Sigmoid colon (tissue), 7 donors: ENCODE measurements at places on chromosomes 13 and 19. TPM values are rescaled to one million over a fixed set of nuclear protein-coding genes. Genes with fewer than 3 reads are reported as not detected.

The S1PR5 gene
- not detected for total RNA-seq

GRCh38 chr19:44927746-44928145, 13.3 kb downstream of the APOC1 start:
- H3K4me1 ChIP-seq: no peaks in the 10 kb centered on the region
- no peaks in the 10 kb centered on the region for H3K27me3 ChIP-seq
- no peak overlapping the region for H3K4me3 ChIP-seq
- no peaks in the 10 kb centered on the region for H3K36me3 ChIP-seq

DNA sequence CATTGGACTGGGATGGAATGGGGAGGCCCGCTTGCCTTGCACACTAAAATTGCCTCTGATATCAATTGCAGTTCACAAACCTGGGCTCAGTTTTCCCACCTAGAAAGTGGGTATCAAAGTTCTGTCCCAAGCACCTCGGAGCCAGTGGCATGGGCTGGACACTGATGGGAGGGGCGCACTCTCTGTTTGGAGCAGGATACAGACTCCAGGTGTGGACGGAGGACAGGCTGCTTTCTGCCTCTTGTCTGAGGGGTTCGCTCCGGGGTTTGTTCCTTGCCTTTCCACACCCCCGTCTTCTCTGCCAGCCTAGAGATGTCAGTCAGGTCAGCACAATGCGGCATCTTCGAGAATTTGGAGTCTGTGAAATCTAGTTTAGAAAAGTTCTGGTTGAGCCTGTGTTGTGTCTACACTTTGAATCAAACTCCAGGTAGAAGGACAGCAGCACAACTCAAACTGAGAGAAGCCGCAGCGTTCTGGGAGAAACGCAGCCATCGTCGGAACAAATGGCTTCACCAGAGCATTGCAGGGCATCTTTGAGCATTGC, 141.9 kb downstream of the TEX29 start:
- no peak overlapping the region for H3K27ac ChIP-seq
- no peaks in the 10 kb centered on the region for H3K4me1 ChIP-seq
- peak; percentile 43 for DNase-seq
- H3K4me3 ChIP-seq: no peak overlapping the region
- no peaks in the 10 kb centered on the region for H3K36me3 ChIP-seq
- H3K27me3 ChIP-seq: no peaks in the 10 kb centered on the region

DNA sequence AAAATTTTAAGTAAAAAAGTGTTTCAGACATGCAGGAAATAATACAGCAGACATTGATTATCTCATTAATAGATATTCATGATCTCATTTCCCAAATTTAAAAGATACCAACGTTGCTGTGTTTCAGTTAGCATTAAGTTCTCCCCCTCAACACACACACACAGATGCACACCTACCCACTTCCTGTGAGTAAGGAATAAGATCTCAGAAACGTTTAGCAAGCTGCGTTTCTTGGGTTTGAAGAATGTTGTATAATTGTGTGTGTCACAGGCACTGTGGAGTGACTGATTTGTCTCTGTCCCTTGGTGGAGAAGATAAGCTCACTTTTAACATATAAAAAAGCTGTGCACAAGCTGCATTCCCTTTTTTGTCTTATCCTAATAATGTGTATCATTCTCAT, 196.8 kb downstream of the PDS5B start:
- DNase-seq: no peak
- H3K4me1 ChIP-seq: no peaks in the 10 kb centered on the region
- no peak overlapping the region for H3K4me3 ChIP-seq
- H3K27me3 ChIP-seq: no peaks in the 10 kb centered on the region
- H3K36me3 ChIP-seq: peaks cover 9% of the 10 kb centered on the region

DNA sequence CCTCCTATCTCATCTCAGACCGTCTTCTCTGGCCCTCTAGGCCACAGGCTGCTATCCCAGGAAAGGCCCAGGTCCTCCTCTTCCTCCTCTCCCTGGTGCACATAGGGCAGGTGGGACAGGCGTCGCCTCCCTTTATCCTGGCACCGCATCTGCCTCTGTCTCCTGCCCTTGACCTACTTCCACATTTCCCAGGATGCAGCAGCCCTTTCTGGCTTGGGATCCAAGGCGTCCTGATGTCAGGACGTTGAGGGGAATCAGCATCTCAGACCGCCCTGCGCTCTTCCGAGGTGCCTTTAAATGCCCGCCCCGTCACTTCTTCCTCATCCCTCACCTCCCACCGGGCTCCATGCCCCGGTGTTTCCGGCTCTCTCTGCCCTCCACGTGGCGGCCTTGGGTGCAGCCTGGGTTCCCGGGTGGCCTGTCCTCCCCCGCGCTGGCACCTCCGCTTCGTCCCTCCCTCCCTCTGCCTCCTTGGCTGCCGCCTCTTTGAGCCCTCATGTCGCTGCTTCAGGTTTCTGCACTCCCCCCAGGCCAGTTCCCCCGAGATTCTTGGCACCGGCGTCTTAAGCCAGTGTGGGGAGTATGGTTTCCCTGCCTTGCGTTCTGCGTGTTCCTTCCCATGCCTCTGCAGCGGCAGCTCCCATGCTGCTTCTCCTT, 66.3 kb downstream of the KDM4B start:
- H3K4me1 ChIP-seq: peaks cover 61% of the 10 kb centered on the region
- H3K27me3 ChIP-seq: no peaks in the 10 kb centered on the region
- DNase-seq: no peak

DNA sequence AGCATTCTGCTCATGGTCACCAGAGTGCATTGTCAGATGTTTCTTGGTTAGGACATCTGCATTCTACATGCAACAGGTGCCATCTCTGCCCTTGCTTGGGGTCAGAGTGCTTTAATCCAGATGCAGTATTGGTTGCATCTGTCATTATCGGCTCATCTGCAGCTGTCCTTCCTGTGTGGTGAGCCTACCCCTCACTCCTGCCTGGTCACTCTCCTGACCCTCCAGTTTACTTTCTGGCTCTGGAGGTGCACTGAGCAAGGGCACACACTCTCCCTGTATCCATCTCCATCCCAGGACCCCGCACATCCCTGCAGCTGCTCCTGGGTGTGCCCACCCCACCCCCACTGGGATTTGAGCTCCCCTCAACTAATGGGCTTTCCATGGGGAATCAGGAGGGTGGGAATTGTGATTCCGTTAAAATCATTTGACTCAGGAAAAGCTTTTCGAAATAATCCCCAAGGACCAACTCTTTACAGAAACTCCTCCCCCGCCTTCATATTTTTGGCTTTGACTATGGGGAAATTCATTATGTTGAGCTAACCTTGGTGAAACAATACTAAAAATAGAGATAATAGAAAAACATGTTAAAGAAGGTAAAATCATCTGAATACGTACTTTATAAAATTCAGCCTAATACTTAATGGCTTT, 70.2 kb downstream of the COL4A2 start:
- DNase-seq: no peak
- H3K4me1 ChIP-seq: peaks cover 88% of the 10 kb centered on the region
- no peaks in the 10 kb centered on the region for H3K27me3 ChIP-seq
